ENCODE measurements at places on chromosomes 7 and 10.

- DNase-seq, result no peak
Observed at GRCh38 chr10:106938513-106938912, 226.0 kb downstream of the SORCS1 start.

DNA sequence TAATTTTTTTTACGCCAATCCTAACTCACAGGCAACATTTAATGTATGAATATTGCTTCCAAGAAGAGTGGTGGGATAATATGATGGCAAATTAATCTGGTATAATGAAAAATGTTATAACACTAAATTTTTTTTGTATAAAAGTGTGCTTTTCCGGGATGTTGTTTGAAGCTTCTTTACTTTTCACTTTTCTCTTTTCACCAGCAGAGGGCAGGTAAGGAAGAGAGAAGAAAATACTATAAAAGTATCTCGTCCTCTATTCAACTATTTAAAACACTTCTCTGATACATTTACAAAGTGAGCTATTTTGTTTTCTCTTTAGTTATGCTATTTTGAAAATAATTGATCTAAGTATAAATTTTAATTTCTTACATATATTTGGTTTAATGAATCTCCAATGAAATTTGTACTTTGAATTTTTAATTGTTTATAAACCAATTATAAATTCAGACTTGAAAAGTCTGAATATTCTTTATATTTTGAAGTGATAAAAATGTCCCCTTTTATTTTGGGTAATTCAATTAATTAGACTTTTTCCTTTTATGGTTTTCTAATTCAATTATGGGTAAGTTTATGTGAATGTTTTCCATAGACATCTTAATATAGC, 20.7 kb upstream of the CFTR start:
- DNase-seq, result no peak

DNA sequence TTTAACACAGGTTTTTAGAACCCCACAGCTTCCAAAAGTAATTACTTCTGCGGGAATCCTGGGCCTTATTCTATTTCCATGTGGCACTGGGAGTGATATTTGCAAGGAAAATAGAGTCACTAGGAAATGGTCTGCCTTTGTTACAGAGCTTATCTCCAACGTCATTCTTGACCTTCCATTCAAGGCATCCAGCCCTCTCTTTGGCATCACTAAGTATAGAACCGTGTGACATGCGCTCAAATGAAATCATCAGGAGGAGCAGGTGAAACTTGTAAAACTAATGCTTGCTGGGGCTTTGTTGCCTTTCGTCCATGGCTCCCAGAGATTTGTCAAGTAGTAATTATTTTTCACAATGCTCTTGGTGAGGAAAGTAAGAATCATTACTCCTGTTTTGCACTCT, 73.4 kb downstream of the PAPSS2 start:
- DNase-seq, result no peak

DNA sequence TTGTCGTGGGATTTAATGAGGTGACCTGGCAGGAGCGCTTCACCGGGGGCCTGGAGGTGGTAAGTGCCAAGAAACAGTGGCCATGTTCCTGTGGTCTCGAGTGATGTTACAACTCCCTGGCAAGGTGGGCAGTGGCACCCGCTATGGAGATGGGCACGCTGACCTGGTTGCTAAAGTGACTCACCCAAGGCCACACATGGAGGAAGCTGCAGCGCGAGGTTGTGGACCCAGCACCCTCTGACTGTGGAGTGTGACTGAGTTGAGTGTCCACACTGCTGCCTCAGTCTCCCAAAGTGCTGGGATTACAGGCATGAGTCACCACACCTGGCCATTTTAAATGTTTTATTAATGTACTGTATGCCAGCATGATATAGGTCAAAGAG, 73.2 kb downstream of the RGS10 start:
- no peak for DNase-seq

DNA sequence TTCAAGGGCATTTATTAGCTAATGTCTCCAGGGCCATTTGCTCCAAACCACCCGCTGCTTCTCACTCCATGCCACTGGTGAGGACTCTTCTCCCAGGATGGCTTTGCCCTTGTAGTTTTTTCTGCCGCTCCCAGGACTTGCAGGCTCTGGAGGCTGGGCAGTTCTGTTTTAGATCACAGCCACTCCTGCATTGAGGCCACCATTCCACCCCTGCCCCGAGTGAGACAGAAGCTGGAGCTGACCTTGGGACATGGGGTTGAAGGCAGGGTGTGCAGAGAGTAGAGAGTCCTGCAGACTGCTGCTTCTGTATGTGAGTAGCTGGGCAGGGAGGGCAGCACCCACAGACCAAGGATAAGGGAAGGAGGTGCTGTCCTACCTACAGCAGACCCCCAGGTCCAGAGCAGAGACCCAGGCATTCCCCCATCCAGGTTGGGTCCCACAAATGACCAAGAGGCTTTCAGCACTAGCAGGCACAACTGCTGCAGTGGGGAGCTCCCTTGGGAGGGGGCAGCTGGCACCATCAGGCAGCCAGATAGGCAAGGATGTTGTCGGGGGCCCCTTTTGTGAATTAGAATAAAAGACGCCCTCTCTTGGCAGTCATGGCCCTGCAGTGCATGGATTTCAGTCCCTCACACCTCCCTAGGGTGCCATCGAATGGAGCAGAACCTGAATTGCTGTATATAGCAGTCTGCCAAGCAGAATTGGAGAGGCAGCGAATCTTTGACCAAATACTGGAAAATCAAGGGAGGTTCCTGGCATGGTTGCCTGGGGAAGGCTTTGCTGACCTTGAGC, 22.7 kb upstream of the ADCYAP1R1 start:
- no peak for DNase-seq

- DNase-seq, result no peak
Observed at GRCh38 chr7:45443263-45443662, 130.9 kb upstream of the ADCY1 start.

DNA sequence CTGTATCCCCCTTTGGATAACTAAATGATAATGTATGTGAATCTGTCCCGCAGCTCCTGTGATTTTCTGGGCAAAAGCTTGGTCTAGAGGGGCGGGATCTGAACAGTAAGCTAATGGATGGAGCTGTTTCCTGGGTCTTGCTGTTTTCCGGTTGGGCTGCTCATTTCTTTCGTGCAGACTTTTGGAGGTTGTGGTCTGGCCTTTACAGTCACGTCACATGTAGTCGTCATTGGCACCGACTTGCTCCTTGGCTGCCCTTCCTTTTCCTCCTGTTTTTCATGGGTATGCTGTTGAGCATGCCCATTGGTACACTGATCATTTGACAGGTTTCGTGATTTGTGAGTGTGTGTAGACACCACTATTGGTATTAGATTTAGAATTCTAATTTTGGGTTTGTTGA, 2.0 kb downstream of the FBH1 start:
- peak; percentile 7 for DNase-seq

DNA sequence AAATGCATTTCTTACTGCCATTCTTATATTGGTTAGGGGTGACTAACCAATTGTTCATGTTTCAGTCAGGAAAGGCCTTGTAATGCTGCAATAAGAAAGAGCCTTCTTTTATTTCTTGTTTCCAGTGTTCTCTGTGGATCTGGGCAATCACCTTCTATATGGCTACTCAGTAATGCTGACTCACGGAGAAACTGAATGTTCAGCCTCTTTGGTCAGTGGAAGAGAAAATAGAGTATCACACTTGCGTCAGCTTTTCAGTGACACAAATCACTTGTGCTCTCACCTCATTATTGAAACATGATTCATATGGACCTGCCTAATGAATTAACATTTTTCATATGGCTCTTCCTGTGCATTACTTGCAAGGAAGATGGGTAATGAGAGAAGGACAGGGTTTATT, 243.9 kb upstream of the POT1 start:
- DNase-seq, result no peak

GRCh38 chr7:87852306-87852705, 23.9 kb downstream of the SLC25A40 start:
- no peak for DNase-seq

- DNase-seq, result peak; percentile 7
Observed at GRCh38 chr7:46393142-46393541, 472.1 kb upstream of the IGFBP3 start.

GRCh38 chr7:35801392-35802101, 690 bp downstream of the SEPTIN7 start:
- peak; percentile 5 for DNase-seq

GRCh38 chr7:70165477-70166170, 567.3 kb downstream of the AUTS2 start:
- no peak for DNase-seq

DNA sequence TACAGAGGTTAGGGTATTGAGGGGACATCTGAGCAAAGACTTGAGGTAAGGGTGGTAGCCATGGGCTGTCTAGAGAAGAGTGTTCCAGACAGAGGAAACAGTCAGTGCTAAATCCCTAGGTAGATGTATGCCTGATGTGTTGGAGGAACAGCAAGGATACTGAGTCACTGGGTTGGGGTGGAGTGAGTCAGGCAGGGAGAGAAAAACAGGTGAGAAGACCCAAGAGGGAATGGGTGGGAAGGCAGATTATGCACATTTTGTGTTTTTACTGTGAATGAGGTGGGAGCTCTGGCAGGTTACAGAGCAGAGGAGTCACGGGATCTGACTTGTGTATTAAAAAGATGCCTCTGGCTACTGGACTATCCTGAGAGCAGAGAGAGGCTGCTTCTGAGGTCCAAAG, 285.0 kb downstream of the CALN1 start:
- no peak for DNase-seq

GRCh38 chr7:47419471-47419870, 162.4 kb downstream of the TNS3 start:
- DNase-seq, result no peak

- no peak for DNase-seq
Observed at GRCh38 chr7:47895026-47895425, 53.2 kb downstream of the PKD1L1 start.

DNA sequence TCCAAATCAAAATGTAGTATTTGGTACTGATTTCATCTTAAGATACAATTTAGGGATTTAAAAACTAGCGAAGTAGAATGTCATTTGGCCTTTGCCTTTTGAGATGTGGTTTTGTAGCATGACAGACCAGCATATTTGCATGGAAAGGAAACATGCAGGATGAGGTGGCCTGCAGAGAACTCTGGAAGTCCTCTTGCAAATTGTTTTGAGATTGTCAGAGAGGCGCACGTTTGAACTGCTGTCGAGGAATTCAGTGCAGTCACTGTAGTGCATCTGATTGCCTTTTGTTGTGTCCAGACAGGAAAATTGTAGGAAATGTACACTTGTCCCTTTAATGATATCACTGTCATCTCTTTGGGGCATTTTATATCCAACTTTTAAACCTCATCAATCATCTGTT, 136.7 kb downstream of the CELF2 start:
- no peak for DNase-seq

GRCh38 chr10:84294766-84295447, 33.5 kb upstream of the CCSER2 start:
- DNase-seq, result no peak

DNA sequence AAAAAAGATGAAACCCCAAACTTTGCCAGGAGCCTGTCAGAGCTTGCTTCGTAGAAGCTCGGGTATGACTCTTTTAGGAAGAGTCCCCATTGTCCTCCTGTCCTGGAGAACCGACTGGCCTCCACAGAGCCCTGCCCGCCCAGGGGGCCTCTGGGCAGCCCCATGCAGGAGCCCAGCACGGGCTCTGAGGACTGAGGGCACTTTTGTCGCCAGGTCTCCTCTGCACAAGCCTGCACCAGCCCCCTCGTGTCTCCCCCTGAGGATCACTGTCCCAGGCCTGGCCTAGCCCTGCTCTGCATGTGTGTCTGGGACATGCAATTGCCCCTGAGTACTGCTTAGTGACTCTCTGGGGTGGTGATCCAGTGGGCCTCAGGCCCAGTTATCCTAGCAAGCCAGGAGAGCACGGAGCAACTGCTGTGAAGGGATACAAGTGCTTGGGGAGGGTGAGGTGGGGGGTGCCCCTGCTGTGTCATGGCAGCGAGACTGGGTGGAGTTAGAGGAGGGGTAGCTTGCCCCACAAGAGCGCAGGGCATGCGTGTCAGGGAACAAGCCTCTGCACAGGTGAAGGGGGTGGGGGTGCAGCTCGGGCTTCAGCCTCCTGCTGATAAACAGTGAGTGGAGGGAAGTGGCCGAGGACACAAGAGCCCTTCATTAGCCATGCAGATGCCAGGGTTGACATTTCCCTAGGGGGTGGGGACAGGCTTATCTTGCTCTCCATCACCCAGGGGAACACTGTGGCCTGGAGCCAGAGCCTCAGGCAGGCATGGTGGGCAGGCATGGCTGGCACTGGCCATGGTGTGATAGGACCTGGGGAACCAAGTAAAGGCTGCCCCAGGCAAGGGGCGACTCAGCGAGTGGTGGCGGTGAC, 143.4 kb downstream of the C10orf105 start:
- no peak for DNase-seq

DNA sequence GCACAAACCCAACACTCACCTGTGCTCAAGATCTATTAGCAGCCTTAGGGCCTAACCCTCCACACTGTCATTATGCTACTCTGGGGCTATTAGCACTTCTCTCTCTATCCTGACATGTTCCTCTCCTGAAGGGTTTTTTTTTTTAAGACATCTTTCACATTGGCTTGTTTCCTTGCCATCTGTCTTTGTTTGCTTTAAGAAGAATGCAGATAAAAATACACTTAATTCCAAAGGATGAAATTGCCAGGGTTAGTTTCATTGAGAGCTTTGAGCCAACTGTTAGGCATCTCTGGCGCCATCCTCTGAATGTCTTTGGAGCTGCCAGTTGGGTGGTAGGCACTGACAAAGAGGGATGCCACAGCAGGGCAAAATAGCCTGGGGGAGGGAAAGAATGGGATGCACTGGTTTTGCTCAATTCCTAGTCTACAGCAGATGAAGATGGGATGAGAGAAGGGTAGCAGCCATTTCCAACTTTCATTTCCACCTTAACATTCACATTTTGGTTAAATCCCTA, 399.2 kb downstream of the SORCS1 start:
- DNase-seq, result no peak

GRCh38 chr10:32065856-32066255, 9.6 kb upstream of the KIF5B start:
- peak; percentile 68 for DNase-seq

- DNase-seq, result no peak
Observed at GRCh38 chr10:83516788-83517187, 622.5 kb upstream of the GHITM start.

GRCh38 chr10:73117976-73118743, 7.9 kb downstream of the NUDT13 start:
- DNase-seq, result no peak

DNA sequence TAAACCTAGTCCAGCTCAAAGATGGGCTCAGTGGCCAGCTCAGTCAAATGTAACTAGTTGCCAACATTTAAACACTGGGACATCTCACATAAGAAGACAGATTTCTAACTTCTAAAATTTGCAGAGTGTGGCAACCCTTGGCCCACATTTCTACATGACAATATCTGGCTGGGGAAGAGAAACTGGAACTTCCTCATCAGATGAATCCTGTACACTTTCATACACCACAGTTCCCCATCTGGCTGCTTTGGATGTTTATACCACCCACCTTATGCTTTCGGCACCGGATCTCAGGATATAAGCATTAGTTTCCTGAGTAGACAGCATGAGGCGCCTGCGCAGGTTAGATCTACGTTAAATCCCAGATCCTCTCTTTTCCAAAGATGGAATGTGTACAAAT, 199.3 kb downstream of the PRKG1 start:
- DNase-seq, result no peak

- no peak for DNase-seq
Observed at GRCh38 chr10:73655257-73655989, 406 bp downstream of the SYNPO2L start.

Measured in AG09309 (cell line).